ENCODE measurements at places on chromosomes 2 and 18. TPM values are rescaled to one million over a fixed set of nuclear protein-coding genes. Genes with fewer than 3 reads are reported as not detected.

The GALNT5 gene
- total RNA-seq: 7.6 TPM

The SERPINB4 gene
- 0.64 TPM for total RNA-seq

The CD207 gene
- total RNA-seq: not detected

The ALPG gene
- total RNA-seq: not detected

The HOXD12 gene
- not detected for total RNA-seq
